ENCODE measurements at places on chromosomes 2 and 18.
A peak's percentile ranks its signal among the peaks of the same experiment; 100 is the strongest.

DNA sequence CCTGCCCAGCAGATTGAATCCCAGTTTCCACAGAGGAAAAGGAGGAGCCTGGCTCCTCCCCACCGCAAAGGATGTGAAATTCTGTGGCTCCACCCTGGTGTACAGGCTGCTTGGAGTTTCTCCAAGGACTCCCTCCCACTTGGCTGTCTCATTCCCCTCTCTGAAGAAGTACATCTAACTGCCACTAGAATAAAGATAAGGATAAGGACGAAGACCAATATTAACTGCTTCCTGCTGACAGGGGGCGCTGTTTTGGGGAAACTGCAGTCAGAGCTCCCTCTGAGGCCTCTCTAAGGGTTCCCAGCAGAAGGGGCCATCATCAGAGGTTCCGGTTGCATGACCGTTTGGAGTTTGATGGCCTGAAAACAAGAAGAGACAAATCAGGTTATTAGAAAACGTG is 790.9 kb downstream of the CPS1 start:
- H3K27me3 ChIP-seq, result no peaks in the 10 kb centered on the region
- no peaks in the 10 kb centered on the region for H3K4me1 ChIP-seq
- DNase-seq, result no peak
- no peak overlapping the region for H3K27ac ChIP-seq
- H3K36me3 ChIP-seq, result no peaks in the 10 kb centered on the region
- H3K4me3 ChIP-seq, result no peak overlapping the region

- H3K36me3 ChIP-seq, result no peaks in the 10 kb centered on the region
- H3K4me3 ChIP-seq, result no peak overlapping the region
- H3K27ac ChIP-seq, result no peak overlapping the region
- H3K27me3 ChIP-seq, result peaks cover 2% of the 10 kb centered on the region
- no peak for DNase-seq
These were observed 82.2 kb upstream of the RMP24 start for GRCh38 chr18:35890323-35890722.

DNA sequence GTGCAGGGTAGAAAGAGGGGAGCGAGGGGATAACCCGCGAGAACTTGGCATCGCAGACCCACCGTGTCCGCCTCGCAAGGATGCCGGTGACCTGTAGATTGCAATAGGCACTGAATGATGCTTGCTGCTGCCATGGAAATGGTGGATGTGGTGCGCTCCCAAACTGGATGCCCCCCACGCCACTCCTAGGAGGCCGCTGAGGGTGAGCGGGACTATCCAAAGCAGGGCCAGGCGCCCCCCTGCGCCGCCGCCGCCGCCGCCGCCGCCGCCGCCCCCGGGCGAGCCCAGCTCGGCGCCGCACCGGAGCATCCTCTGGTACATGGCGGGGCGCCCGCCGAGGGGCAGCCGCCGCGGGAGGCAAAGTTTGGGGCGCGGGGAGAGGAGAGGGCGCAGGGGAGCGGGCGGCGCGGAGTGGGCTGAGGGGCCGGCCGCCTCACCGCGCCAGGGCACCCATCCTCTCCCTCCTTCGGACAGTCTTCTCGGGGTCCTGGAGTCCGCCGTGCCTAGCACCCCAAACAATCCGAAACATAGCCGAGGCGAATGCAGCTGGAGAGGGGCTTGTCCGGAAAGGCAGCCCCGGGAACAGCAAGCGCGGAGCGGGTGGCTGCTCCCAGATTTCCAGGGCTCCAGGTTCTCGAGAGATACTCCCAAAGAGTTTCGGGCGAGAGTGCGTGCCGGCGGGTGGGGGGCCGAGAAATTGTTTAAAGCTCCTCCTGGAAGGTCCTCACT is 685.1 kb downstream of the NRXN1 start:
- no peaks in the 10 kb centered on the region for H3K4me1 ChIP-seq
- H3K4me3 ChIP-seq, result no peak overlapping the region
- H3K27me3 ChIP-seq, result no peaks in the 10 kb centered on the region

DNA sequence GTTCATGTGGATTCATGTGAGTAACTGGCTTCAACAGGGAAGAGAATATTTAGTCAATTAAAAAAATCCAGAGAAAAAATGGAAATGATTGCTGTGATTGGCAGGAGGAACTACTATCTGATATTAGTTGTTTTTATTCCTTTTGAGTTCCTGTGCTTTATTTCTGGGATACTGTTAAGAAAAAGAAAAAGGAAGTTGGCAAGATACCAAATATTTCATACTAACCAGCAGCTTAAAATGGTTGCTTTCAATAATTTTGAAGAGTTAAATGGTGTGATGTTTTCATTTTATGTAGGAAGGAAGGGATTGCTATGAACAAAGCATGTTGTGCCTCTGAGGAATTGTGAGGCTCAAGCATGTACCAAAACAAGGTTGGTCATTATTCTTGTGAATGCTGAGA is 8.1 kb upstream of the MTX2 start:
- H3K4me1 ChIP-seq, result no peaks in the 10 kb centered on the region
- no peak overlapping the region for H3K27ac ChIP-seq
- DNase-seq, result no peak
- H3K4me3 ChIP-seq, result no peak overlapping the region

DNA sequence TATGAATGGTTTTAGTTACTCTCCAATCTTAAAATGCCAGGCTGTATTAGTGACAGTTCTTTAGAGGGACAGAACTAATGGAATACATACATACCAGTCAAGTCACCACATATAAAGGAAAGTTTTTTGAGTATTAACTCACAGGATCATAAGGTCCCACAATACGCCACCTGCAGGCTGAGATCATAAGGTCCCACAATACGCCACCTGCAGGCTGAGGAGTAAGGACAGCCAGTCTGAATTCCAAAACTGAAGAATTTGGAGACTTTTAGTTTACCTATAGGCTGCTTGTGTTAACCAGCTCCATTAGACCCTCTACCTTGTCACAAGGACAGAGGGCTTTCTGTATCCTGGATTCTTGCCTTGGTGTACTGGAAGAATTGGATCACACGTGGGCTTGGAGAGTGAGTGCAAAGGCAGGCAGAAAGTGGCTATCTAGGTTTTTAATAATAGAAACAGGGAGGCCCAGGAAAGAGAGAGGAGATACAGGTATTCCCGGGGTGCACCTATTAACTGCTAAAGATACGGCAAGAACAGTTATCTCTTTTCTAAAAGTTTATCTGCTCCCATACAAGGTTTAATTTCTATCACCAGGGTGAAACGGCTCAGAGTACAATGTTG is 234.9 kb upstream of the CYRIA start:
- H3K4me1 ChIP-seq, result no peaks in the 10 kb centered on the region
- H3K36me3 ChIP-seq, result no peaks in the 10 kb centered on the region
- DNase-seq, result no peak
- no peak overlapping the region for H3K4me3 ChIP-seq
- H3K27me3 ChIP-seq, result no peaks in the 10 kb centered on the region
- H3K27ac ChIP-seq, result no peak overlapping the region

GRCh38 chr2:73961823-73962615 is 22.7 kb upstream of the TET3 start:
- H3K4me3 ChIP-seq, result no peak overlapping the region
- peaks cover 3% of the 10 kb centered on the region for H3K27me3 ChIP-seq
- no peak for DNase-seq
- peaks cover 1% of the 10 kb centered on the region for H3K4me1 ChIP-seq
- H3K36me3 ChIP-seq, result peaks cover 34% of the 10 kb centered on the region
- H3K27ac ChIP-seq, result no peak overlapping the region

GRCh38 chr2:54468673-54469072 is 12.5 kb downstream of the SPTBN1 start:
- no peaks in the 10 kb centered on the region for H3K36me3 ChIP-seq
- DNase-seq, result no peak
- no peaks in the 10 kb centered on the region for H3K27me3 ChIP-seq
- peaks cover 85% of the 10 kb centered on the region for H3K4me1 ChIP-seq
- peak overlapping the region; percentile 65 for H3K27ac ChIP-seq
- no peak overlapping the region for H3K4me3 ChIP-seq

- no peaks in the 10 kb centered on the region for H3K36me3 ChIP-seq
- H3K27me3 ChIP-seq, result no peaks in the 10 kb centered on the region
- no peak overlapping the region for H3K27ac ChIP-seq
- no peak for DNase-seq
- no peak overlapping the region for H3K4me3 ChIP-seq
- H3K4me1 ChIP-seq, result no peaks in the 10 kb centered on the region
These were observed 464.2 kb upstream of the FSHR start for GRCh38 chr2:49618491-49618890.

GRCh38 chr18:63982361-63982760 is 12.5 kb downstream of the SERPINB8 start:
- no peak for DNase-seq
- H3K27ac ChIP-seq, result no peak overlapping the region
- H3K36me3 ChIP-seq, result peaks cover 29% of the 10 kb centered on the region
- H3K4me1 ChIP-seq, result peaks cover 23% of the 10 kb centered on the region
- no peaks in the 10 kb centered on the region for H3K27me3 ChIP-seq
- H3K4me3 ChIP-seq, result no peak overlapping the region

DNA sequence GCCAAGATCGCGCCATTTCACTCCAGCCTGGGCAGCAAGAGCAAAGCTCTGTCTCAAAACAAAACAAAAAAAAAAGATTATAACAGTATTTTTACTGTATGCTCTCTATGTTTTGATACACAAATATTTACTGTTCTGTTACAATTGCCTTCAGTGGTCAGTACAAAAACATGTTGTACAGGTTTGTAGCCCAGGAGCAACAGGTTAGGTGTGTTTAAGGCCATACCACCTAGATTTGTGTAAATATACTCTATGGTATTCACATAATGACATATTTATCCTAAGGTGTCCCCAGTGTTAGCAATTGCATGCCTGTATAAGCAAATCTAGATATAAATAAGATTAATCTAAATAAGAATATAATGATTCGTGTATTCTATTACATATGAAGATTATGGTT is 625.0 kb downstream of the TMEM182 start:
- H3K4me3 ChIP-seq, result no peak overlapping the region
- no peak overlapping the region for H3K27ac ChIP-seq
- peaks cover 4% of the 10 kb centered on the region for H3K36me3 ChIP-seq
- no peak for DNase-seq

- H3K4me1 ChIP-seq, result no peaks in the 10 kb centered on the region
- no peak overlapping the region for H3K27ac ChIP-seq
- H3K36me3 ChIP-seq, result no peaks in the 10 kb centered on the region
- peaks cover 4% of the 10 kb centered on the region for H3K27me3 ChIP-seq
These were observed 380.6 kb downstream of the TSN start for GRCh38 chr2:122136056-122136455.

- DNase-seq, result no peak
- H3K27me3 ChIP-seq, result no peaks in the 10 kb centered on the region
- peaks cover 6% of the 10 kb centered on the region for H3K36me3 ChIP-seq
- H3K4me3 ChIP-seq, result no peak overlapping the region
- H3K27ac ChIP-seq, result no peak overlapping the region
These were observed 17.7 kb downstream of the CNDP2 start for GRCh38 chr18:74513883-74514205.

DNA sequence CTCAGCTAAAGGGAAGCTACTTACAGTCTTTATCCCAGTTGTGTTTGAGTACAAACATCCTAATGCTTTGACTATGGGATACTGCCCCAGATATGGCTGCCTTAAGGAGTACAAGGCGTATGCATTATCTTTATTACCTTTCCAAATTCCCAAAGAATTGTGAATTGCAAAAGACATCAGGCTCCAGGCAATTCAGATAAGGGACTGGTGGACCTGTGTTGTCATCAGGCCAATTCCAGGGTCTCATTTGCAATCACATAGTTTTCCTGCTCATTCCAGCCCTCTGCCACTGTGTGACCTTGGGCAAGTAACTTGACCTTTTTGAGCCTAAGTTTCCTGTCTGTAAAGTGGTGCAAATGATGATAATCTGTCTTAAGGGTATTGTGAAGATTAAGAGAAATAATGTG is 137.5 kb downstream of the FMNL2 start:
- no peak overlapping the region for H3K27ac ChIP-seq
- DNase-seq, result no peak
- H3K4me3 ChIP-seq, result no peak overlapping the region
- H3K27me3 ChIP-seq, result no peaks in the 10 kb centered on the region

- no peak for DNase-seq
- H3K4me3 ChIP-seq, result no peak overlapping the region
- no peak overlapping the region for H3K27ac ChIP-seq
- H3K27me3 ChIP-seq, result 0 out of 2 replicates have a peak, but pooled peaks cover 5% of the 10 kb centered on the region
These were observed 39.7 kb downstream of the FOSL2 start for GRCh38 chr2:28432362-28432761.

DNA sequence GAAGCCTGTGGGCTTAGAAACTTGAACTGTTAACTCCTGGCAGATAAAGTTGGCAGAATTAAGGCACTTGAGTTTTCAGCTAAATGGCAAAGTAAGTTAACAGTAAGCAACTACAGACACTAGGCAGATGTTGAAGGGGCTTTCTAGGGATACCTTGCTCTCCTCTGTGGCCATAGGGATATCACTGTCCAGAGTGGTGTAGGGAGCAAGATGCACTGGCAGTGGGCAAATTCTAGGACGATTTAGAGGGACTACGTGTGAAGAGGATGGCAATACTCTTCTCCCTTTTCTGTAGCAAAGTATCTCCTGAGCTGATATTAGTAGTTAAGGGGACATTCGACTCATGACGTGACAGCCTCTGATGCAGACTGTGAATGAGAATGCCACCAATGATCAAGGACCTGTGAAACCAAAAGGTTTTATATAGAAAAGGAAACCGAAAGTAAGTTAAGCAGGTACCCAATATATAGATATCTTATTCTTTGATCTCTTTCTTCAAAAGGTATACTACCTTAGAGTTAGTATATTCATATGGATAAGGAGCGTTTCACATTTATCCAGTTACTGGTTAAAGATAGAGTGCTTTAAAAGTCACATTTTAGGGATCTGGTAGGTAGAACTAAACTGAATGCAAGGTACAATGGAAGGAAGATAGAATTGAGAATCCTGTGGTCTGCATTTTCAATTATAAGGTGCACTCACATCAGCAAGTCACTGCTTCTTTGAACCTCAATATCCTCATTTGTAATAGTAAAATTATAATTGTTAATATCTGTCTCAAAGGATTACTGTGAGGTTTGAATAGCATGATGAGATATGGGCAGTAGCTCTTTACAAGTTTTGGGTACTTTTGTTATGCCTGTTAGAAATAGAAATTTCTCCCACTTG is 106.4 kb downstream of the KCNH7 start:
- no peak overlapping the region for H3K27ac ChIP-seq
- no peaks in the 10 kb centered on the region for H3K4me1 ChIP-seq
- no peak overlapping the region for H3K4me3 ChIP-seq
- H3K36me3 ChIP-seq, result no peaks in the 10 kb centered on the region

DNA sequence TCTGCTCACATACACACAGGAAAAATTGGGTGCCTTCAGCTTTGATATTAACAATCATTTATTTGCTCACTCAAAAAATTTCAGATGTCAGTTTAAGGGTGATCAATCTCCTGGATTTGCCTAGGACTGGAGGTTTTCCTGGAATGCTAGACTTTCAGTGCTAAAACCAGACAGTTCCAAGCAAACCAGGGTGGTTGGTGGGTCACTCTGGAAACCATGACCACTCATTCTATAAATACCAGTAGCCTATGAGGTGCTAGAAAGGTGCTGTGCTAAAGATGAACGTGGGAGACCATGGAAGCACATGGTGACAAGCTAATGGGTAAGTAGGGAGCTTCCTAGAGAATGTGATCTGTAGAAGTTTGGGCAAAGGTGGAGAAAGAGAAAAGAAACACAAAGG is 25.4 kb upstream of the STPG4 start:
- H3K27ac ChIP-seq, result no peak overlapping the region
- H3K4me1 ChIP-seq, result peaks cover 46% of the 10 kb centered on the region
- no peak for DNase-seq
- peaks cover 12% of the 10 kb centered on the region for H3K27me3 ChIP-seq

GRCh38 chr18:28584731-28585130 is 407.8 kb upstream of the CDH2 start:
- peak; percentile 90 for DNase-seq
- H3K27ac ChIP-seq, result peak overlapping the region; percentile 79
- H3K36me3 ChIP-seq, result no peaks in the 10 kb centered on the region
- no peaks in the 10 kb centered on the region for H3K27me3 ChIP-seq
- peak overlapping the region; percentile 50 for H3K4me3 ChIP-seq
- H3K4me1 ChIP-seq, result peaks cover 64% of the 10 kb centered on the region

Measured in HFFc6 (cell line).